Stomach (tissue), 19 donors: ENCODE measurements at places on chromosomes 6 and 20.

- peak; percentile 27 for DNase-seq
Observed at GRCh38 chr6:28565823-28566526, 40.3 kb downstream of the GPX5 start.

DNA sequence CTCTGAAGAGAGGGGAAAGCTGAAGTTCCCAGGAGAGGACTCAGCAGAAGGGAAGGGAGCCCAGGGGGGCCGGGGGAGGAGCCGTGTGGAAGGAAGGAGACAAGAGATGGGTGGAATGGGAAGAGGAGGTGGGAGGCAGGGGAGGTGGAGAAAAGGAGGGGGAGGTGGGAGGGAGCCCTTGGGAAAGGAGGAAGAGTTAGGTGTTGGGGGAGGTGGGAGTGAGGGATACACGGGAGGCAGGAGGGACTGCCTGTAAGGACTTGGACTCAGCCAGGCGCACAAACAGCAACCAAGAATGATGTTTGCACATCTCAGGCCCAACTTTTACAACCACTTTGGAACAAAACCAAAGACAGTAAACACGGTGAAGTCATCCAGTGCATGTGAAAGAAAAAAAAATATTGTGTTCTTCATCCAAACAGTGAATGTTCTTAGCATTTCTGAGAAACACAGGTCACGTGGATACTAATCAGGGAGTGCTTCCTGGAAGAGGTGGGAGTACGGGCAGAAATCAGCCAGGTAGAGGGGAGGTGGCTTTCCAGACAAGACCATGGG, 17.4 kb upstream of the LSM14B start:
- DNase-seq = no peak

- peak; percentile 76 for DNase-seq
Observed at GRCh38 chr6:90397929-90398674, 101.5 kb upstream of the BACH2 start.

GRCh38 chr20:62666736-62667529, 24.6 kb downstream of the SLCO4A1 start:
- peak; percentile 89 for DNase-seq

DNA sequence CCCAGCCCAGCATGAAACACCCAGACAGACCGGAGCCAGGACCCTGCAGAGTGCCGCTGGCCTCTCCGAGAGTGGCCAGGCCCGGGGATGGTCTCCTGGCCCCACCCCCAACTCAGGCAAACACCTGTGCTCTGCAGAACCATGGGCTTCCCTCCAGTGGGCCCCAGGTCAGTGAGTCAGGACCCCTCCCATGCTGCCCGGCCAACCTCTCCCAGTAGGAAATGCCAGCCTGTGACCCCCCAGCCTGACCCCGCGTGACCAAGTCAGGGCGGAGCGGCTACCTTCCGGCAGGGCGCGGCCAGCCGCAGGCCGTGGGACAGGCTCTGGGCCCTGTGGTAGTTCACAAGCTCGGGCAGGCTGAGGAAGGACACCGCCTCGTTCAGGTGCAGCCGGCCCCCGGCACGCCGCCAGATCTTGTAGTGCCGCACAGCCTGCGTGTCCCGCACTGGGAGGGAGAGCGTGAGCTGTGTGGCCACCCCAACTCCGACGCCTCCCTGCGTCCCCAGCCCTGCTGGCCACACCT, 3.2 kb downstream of the PTK6 start:
- peak; percentile 83 for DNase-seq

GRCh38 chr6:154842833-154843232, 109.6 kb downstream of the SCAF8 start:
- peak; percentile 15 for DNase-seq

GRCh38 chr6:29850011-29850553, 22.5 kb downstream of the HLA-G start:
- DNase-seq = peak; percentile 53

DNA sequence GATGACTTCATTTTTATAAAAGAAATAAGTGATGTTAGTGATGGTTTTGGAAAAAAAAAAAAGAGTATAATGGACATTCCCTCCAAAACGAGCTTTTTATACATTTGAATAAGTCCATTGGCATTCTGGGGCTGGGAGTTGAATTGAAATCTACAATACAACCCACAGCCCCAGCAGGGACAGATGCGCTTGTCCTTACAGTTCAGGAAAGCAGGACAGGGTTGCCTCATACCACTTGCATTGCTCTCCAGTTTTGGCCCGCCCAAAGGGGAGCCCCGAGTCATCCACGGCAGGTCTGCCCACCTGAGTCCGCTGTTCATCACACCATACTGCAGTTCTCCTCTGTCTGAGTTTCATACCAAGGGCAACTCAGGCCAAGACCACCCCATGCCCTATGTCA, 46.2 kb downstream of the VAPB start:
- DNase-seq = no peak

- no peak for DNase-seq
Observed at GRCh38 chr6:50825375-50826036, 6.8 kb downstream of the TFAP2B start.

DNA sequence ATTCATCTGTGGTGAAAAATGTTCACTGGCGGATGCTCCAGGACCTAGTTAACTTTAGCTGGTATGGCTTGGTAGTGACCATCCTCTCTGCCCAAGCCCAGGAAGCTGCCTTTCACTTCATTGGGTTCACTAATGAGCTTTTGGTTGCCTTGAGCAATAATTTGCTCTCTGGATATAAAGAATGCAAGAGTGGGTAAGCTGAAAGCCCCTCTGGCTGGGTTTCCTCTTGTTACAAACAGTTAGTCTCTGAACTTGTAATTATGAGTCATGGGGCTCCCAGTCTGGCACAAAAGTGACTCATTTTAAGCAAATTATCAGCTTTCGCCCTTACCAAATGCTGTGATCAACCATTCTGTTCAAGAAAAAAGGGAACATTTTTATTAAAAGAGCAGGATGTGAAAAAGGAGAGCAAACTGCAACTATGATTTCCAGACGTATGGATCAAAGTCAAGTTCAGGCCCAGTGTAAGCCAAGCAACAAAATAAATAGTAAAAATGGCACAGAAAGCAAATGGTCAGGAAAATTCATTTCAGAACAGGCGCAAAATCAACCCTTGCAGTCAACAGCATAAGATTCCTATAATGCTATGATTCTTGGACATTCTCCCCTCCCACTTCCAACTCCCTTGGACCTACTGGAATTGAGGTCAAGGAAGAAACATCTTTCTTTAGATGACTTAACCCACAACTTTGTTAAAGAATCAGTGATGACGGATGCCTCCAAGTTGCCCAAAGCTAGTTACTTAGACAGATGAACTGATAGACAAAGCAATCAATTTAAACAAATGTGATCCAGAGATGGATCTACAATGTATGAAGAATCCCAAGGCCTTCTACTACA, 130.0 kb upstream of the KCNK16 start:
- no peak for DNase-seq

GRCh38 chr6:14478381-14479225, 361.0 kb downstream of the CD83 start:
- peak; percentile 62 for DNase-seq

- DNase-seq = no peak
Observed at GRCh38 chr20:3276680-3277015, 37.7 kb upstream of the SLC4A11 start.

GRCh38 chr20:64133951-64134407, 26.6 kb upstream of the NPBWR2 start:
- DNase-seq = no peak

GRCh38 chr6:53906842-53907241, 112.0 kb downstream of the LRRC1 start:
- no peak for DNase-seq

DNA sequence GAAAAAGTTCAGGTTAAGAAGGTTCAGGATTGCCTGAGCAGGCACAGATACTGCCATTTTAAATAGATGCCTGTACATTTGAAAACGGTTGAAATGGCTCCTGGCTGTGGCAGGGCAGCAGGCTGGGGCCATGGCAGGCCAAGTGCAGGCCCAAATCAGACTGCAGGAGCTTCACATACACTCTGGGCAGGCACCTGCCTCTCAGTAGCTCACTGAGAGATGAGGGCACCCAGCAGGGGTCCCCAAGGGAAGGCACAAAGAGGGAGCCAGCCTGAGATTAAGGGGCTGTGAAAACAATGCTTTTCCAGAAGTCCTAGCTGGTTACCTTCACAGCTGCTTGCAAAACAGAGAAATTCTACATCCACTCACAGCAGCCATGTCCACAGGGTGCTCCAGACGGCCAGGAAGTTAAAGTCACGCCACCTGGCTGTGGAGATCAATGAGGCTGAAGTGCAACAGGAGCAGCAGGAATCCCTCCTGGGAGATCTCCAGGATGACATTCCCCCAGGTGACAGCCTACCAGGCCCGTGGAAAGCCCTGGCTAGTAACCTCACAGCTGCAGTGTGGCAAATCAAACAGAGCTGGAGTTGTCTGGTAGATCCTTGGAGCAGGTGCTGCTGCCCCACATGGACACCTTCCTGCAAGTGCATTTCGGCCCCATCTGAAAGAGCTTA, 6.2 kb upstream of the RAET1E start:
- DNase-seq = no peak

- DNase-seq = no peak
Observed at GRCh38 chr6:34746104-34746846, 11.0 kb upstream of the SNRPC start.

GRCh38 chr6:106422534-106422933, 62.0 kb downstream of the CRYBG1 start:
- no peak for DNase-seq

- no peak for DNase-seq
Observed at GRCh38 chr6:95576998-95577303, 384 bp upstream of the MANEA start.

DNA sequence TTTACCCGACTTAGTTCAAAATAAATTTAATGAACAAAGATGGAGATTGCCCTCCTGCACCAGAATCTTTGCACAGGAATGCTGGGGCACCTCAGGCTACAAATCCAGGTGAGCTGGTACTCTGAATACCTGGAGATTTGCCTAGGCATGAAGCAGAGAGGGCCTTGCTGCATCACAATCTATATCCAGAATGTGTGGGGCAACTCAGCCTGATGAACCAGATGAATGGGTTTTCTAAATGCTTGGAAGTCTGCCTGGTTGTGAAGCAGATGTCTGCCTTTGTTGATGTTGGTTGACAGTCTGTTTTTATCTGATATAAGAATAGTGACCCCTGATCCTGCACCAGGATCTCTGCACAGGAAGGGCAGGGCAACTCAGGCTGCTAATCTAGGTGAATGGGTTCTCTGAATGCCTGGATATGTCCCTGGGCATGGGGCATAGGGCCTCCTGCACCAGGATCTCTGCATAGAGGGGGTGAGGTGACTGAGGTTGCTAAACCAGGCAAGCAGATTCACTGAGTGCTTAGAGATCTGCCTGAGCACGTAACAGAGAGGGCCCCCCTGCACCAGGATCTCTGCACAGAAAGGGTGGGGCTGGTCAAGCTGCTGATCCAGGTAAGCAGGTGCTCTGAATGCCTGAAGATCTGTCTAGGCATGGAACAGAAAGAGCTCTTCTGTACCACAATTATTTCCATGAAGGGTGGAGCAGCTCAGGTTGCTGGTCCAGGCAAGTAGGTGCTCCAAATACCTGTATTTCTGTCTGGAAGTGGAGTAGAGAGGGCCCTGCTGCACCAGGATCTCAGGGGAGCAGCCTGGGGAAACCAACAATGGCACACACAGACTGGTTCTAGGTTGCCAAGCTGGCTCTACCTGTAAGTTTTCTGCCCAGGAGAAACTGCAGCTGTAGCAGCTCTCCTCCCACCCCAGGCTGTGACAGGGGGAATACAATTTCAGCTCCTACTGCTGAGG, 437.5 kb downstream of the MMUT start:
- DNase-seq = no peak

- DNase-seq = no peak
Observed at GRCh38 chr20:37311710-37312355, 22.4 kb downstream of the MANBAL start.

- no peak for DNase-seq
Observed at GRCh38 chr6:23655525-23655924, 470.5 kb upstream of the NRSN1 start.

DNA sequence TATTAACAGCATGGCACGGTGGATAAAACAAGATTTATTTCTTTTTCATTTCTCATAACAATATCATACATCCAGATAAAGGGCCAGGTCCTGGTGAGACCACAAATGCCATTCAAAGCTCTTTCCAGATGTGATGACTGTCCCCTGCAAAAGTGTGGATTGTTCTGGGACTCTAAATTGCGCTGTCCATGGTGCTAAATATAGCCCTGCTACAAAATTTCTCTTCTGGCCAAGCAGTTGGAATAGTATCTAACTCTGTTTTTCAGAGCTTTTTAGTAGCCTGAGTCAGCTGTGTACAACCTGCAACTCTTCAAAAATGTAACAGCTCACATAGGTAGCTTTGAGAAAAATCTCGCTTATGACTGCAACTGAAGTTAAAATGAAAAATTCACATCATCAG, 115.8 kb downstream of the MANEA start:
- DNase-seq = peak; percentile 34

DNA sequence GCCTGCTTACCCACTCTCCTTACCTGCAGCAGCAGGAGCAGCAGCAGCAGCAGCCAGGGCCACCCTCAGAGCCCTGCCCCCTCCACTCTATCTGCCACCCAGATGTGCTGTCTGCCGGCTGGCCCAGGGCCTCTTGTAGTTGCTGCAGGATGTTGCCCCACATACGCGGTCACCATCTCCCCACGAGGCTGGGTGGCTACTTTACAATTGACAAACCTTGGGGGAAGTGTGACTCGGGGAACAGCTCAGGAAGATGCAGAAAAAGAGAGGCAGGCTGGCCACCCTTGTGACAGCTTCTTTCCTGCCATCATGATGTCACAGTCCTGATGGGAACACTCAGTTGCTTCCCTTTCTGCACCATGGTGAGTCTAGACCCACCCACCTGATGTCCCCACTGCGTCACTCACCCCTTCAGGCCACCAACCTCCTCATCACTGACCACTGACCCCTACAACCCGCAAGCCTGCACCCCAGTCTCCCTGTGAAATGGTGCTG, 14.5 kb downstream of the TREM1 start:
- peak; percentile 27 for DNase-seq

DNA sequence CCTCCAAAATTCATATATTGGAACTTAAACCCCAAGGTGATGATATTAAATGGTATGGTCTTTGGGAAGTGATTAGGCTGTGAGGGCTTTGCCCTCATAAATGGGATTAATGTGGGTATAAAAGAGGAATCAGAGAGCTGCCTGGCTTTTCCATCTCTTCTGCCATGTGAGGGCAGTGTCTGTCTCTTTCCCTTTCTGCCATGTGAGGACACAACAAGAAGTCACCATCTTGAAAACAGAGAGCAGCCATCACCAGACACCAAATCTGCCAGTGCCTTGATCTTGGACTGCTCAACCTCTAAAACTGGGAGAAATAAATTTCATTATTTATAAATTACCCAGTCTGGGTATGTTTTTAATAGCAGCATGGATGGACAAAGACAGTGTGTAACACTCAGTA, 263.0 kb downstream of the PAX1 start:
- DNase-seq = no peak
